ENCODE measurements at places on chromosomes 2 and 18.

DNA sequence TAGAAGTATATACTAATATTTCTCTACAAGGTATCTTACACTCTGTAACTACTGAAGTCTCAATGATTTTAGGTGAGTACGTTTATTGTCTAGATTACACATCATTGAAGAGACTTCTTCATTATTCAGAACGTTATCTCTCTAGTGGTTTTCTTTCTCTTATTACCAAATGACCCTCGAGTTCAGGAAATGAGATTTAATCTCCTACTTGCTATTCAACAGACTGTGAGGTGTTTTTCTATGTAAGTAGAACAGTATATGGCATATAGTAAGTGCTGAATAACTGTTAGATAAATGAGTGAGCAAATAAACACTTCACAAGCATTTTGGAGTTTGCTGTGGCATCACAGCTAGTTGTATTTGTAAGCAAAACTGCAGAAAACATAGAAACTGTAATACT is 947.2 kb upstream of the SLC39A10 start:
- no peak for DNase-seq

GRCh38 chr2:10124538-10125045 is 2.1 kb downstream of the RRM2 start:
- DNase-seq, result no peak

- no peak for DNase-seq
Measured at GRCh38 chr2:155381436-155381835, 682.9 kb downstream of the KCNJ3 start.

DNA sequence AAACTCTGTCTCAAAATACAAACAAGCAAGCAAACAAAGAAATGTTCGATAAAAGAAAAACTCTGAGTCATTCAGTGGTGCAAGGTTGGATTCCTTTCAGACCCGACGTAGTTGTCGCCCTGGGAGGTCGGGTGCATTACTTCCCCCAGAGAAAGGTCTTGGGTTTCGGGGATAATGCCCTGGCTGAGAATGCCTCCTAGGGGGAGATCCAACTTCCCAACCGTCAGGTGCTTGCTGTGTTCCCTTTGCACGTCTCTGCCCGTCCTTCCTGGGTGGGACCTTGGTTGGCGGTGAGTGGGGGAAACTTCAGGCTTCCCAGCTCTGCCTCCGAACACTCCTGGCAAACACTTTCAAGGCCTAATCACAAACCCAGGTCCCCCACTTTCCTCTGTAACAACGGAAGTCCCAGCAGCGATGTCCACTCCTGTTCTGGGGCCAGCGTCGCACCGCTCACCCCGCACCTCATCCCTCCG is 609 bp downstream of the TPGS2 start:
- DNase-seq, result no peak

DNA sequence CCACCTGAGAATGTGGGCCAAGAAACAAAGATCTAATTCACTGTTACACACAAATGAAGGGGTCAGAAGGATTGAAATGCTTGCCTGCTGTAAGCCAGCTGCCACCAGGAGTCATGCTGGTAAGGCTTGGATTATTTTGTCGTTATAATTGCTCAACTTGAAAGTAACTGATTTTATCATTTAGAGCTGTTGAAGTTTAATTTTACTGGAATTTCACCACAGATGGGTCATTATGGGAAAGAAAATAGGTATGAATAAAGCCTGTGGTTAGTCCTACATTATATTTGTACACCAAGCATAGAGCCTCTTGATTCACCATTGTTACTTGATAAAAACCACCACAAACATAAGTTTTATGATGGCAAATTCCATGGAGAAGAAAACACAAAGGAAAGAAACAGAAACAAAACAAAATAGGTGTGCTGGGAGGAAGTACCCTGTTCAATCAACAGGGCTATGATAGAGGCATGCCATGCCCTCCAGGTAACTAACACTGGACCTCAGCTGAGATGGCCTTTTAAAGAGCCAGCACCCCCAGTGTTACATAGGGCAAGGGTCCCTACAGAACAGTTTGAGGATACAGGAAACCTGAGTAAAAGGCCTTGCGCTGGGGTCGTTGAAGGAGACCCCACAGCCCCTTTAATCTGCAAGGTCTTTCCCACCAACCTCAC is 3.0 kb downstream of the CLEC4F start:
- no peak for DNase-seq

Data from amygdala (tissue), 56 donors.